ENCODE measurements at places on chromosomes 1 and 21.

- no peak for DNase-seq
Measured at GRCh38 chr1:63950023-63950422, 176.2 kb downstream of the ROR1 start.

DNA sequence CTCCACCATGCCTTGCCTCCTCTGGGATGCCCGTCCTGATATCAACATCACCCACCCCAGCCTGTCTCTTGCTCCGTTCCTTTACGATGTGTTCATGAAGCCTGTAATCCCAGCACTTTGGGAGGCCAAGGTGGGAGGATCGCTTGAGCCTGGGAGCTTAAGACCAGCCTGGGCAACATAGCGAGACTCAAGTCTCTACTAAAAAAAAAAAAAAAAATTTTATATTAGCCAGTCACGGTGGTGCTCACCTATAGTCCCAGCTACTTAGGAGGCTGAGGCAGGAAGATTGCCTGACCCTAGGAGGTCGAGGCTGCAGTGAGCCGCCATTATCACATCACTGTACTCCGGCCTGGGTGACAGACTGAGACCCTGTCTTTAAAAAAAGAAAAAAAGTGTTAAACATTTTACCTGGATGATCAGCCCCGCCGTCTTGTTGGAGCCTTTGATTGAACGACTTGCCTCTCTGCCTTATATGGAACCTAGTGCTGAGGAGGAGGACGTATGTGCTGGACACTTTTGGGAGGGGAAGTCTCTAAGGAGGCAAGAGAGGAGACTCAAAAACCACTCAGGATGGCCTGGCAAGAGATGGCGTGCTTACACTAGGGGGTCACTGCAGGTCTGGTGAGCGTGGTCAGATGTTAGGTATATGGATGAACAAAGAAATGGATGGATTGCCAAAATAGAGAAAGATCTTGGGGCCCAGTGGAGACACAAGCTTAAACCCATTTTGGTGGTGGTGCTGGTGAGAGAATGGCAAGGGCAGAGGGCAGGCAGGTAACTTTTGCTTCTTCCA is 80.5 kb upstream of the IFFO2 start:
- DNase-seq, result no peak

DNA sequence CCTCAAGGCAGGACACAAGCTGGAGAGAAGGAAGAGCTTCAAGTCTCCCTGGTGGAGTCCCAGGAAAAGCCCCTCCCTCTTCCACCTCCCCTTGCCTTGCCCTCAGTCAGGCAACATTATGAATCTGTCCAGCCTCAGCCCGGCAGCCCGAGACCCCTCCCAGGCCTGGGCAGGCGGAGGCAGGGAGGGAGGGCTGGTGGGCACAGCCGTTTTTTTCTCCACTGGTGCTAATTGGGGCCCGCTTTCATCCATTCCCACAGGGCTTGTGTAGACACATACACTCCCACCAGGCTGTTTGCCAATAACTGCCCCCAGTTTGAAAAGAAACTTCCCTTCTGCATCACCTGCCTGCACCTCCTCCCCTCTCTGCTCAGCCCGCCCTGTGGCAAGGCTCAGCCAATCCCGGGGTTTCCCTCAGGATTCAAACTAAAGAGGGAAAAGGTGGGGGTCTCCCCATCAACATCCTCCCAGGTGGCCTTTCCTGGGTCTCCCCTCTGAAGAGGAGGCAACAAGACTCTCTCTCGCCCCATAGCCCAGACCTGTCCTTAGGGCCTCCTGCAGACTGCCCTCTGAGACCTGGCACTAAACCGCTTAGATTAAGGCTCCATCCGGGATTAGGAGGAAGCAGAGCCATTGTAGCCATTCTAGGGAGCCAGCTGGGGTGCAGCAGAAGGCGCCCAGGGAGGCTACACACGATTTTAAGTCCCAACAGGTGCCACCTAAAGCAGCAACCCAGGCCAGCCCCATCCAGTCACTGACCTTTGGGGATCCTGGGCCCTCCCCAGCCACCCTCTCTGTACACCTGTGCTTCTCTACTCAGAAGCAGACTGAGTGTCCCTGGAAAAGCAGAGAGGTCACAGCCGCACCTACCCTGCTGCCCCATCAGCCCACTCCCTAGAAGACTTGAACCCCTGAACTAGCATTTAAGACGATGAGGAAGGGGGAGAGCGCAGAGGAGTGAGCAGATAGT is 3.5 kb downstream of the IGSF9 start:
- no peak for DNase-seq

DNA sequence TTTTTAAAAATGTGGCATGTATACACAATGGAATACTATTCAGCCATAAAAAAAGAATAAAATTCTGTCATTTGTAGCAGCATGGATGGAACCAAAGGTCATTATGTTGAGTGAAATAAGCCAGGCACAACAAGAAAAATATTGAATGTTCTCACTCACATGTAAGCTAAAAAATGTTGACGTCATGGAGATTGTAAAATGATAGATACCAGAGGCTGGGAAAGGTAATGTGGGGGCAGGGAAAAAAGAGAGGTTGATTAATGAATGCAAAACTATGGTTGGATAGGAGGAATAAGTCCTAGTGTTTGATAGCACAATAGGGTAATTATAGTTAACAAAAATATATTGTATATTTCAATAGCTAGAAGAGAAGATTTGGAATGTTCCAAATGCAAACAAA is 89.1 kb upstream of the SLC35F3 start:
- DNase-seq, result no peak

DNA sequence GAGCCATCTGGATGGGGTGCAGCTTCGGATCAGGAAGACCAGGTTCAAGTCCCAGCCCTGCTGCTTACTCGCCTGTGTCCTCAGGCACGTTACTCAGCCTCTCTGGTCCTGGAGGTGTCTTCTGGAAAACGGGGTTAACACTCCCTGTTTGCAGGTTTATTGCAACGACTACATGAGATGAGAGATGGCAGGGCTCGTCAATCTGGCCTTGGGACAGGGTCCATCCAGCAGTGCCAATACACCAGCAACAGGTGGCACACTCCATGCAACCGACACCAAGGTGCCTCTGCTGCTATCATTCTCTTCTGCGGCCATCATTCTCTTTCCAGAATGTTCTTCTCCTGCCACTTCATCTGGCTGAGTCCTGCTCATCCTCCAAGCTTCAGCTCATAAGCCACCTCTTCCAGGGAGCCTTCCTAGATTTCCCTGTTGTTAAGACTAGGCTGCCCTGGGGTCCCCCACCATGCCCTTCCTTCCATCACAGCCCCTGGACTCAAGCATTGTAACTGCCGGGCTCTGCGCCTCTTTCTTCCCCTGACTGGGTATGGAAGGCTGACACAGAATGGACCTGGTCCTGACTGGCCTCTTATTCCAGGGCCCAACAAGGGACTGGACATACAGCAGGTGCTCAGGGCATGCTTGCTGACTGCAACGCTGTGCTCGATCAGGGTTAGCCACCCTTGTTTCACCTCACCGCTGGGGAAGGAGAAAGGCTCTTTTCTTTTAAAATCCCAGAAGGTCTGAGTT is 87.4 kb downstream of the DMRTB1 start:
- DNase-seq, result no peak

- DNase-seq, result no peak
Measured at GRCh38 chr1:81757398-81758020, 43.2 kb upstream of the ADGRL2 start.
